Activated CD4-positive, alpha-beta T cell treated with anti-CD3 and anti-CD28 coated beads for 24 hours (primary cell): ENCODE measurements at places on chromosomes 11 and 22.

GRCh38 chr11:8684600-8685290 is 2.2 kb downstream of the RPL27A start:
- DNase-seq = no peak

DNA sequence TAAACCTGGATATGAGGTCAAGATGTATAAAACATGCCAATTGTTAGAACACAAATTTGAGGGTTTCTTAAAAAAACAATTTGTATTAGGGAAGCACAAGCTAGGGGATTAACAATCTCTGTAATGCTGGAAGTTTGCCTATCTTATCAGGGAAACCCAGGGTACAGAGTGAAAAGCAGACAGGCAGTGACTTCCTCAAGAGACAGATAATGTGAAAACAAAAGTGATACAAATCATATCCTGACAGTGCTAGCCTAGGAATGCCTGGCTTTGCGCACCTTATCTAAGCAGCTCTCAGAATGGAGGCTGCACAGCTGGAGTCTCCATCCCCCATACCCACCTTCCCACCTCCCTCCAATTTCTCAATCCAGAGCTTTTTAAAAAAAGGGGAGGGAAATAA is 22.5 kb upstream of the RBX1 start:
- DNase-seq = no peak

DNA sequence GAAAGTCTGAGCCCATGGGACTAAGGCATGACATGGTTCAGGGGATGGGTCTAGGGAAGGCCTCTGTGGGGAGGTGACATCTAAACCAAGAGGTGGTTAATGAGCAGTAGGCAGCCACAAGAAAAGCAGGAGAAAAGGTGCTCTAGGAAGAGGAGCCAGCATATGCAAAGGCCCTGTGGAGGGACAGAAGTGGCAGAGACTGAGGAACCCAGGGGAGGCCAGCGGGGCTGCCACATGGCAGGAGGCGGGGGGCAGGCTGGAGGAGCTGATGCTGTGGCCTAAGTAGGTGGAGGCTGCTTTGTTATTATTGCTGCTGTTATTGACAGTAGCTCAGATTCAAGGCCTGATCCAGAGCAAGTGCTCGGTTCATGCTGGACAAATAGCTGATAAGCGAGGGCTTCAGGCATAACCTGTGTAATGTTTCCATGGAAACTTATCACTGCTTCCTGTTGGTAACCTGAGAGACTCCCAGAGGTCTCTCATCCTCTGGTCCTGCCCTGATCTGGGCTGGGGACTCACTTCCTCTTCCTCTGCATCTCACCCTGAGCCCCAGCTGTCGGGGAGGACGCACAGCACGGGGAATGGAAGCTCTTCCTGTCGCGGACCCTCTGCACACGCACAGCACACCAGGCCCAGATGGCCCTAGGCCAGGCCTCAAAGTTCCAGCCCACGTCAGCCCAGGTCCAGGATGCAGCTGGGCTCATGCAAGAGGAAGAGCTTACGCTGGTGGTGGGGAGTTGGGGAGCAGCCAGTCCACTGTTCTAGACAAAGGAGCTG is 75.2 kb upstream of the TP53I11 start:
- no peak for DNase-seq

GRCh38 chr11:45384711-45385241 is 98.6 kb upstream of the SYT13 start:
- DNase-seq = no peak

- no peak for DNase-seq
Observed at GRCh38 chr11:111115890-111116289, 129.6 kb upstream of the POU2AF2 start.

- no peak for DNase-seq
Observed at GRCh38 chr11:4763096-4763495, 6.6 kb downstream of the OR51F1 start.

DNA sequence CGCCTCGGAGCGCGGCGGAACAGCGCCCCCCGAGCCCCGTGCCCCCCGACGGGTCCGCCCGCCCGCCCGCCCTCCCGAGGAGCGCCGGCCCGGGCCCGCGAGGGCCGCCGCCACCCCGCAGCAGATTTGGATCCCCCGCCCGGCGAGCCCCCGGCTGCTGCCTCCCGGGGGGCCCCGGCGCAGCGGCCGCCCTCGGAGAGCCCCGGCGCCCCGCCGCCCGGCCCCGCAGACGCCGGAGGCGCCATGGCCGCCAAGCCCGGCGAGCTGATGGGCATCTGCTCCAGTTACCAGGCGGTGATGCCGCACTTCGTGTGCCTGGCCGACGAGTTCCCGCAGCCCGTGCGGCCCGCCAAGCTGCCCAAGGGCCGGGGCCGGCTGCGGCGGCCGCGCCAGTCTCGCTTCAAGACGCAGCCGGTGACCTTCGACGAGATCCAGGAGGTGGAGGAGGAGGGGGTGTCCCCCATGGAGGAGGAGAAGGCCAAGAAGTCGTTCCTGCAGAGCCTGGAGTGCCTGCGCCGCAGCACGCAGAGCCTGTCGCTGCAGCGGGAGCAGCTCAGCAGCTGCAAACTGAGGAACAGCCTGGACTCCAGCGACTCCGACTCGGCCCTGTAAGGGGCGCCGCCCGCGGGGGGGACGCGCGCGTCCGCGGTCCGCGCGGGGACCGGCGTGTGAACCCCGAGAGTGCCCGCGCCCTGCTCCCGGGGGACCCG is 380 bp downstream of the C11orf96 start:
- DNase-seq = no peak

DNA sequence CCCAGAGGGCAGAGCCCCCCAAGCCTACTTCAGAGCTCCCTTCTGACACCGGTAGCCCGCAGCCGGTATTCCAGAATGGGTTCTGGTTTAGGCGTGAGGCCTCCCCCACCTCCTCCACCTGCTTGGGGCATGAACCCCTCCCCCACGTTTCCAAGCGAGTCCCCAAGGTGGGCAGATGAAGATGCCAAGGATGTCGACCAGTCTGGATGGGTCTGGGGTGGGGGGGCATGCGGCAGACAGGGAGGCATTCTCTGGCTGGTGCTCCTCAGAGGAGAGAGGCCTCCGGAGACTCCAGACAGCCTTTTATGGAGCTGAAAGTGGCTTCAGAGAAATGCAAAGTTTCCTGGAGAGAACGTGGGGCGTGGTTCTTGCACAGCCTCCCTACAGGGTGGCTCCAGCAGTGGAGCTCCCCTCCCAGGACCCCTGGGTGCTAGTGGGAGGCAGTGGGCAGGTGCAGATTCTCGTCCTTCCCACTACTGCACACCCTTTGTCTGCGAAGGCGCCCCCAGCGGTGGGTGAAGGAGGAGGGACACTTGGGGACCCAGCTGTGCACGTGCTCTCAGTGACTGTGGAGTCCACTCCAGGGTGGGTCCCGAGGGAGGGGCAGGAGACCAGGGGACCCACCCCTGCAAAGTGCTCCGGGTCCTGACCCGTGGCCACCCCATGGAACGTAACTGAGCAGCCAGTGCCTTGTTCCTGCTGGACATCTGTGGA is 4.2 kb downstream of the CCND1 start:
- DNase-seq = no peak

- no peak for DNase-seq
Observed at GRCh38 chr11:121727942-121728341, 275.2 kb upstream of the SORL1-AS1 start.
